HEK293T (cell line): ENCODE measurements at places on chromosomes 12 and 14.

- no peak for DNase-seq
Observed at GRCh38 chr14:80498533-80498932, 287.2 kb upstream of the DIO2 start.

GRCh38 chr12:8156416-8156815, 399 bp upstream of the ZNF705A start:
- DNase-seq, result no peak

GRCh38 chr12:2691345-2692071, 103.3 kb upstream of the FKBP4 start:
- DNase-seq, result no peak

- no peak for DNase-seq
Observed at GRCh38 chr12:115267891-115268290, 583.9 kb upstream of the TBX3 start.

DNA sequence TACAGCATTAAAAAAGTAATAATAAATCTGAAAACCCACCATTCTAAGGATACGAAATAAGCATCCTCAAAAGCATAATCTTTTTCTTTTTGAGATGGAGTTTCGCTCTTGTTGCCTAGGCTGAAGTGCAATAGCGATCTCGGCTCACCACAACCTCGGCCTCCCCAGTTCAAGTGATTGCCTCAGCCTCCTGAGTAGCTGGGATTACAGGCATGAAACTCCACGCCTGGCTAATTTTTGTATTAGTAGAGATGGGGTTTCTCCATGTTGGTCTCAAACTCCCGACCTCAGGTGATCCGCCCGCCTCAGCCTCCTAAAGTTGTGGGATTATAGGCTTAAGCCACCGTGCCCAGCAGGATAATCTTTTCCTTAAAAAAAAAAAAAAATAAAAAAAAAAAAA, 4.3 kb downstream of the CCNT1 start:
- DNase-seq, result no peak

GRCh38 chr12:54759751-54760150, 94.6 kb upstream of the MUCL1 start:
- DNase-seq, result peak; percentile 38

- DNase-seq, result no peak
Observed at GRCh38 chr14:45284802-45285201, 31.8 kb upstream of the MIS18BP1 start.

DNA sequence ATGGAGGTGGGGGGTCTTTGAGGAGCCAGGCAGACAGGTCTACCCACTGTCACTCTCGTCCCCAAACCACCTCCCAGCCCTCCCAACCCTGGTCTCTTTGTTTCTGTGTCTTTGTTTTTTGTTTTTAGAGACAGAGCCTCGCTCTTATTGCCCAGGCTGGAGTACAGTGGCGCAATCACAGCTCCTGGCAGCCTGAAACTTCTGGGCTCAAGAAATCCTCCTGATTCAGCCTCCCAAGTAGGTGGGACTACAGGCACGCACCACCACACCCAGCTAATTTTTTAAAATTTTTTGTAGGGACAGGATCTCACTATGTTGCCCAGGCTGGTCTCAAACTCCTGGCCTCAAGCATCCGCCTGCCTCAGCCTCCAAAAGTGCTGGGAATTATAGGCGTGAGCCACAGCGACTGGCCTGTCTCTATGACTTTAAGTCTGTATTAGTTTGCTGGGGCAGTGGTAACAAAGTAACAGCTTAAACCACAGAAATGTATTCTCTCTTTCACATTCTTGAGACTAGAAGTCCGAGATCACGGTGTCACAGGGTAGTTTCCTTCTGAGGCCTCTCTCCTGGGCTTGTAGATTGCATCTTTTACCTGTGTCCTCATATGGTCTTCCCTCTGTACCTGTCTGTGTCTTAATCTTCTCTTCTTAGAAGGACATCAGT, 26.1 kb downstream of the DTX1 start:
- no peak for DNase-seq

- no peak for DNase-seq
Observed at GRCh38 chr14:99211410-99211809, 60.6 kb downstream of the BCL11B start.

- DNase-seq, result no peak
Observed at GRCh38 chr14:59346796-59347510, 118.2 kb downstream of the GPR135 start.

GRCh38 chr14:33617154-33617553, 333.7 kb downstream of the EGLN3 start:
- no peak for DNase-seq

GRCh38 chr12:54005853-54006558, 2.8 kb upstream of the HOXC8 start:
- peak; percentile 77 for DNase-seq

DNA sequence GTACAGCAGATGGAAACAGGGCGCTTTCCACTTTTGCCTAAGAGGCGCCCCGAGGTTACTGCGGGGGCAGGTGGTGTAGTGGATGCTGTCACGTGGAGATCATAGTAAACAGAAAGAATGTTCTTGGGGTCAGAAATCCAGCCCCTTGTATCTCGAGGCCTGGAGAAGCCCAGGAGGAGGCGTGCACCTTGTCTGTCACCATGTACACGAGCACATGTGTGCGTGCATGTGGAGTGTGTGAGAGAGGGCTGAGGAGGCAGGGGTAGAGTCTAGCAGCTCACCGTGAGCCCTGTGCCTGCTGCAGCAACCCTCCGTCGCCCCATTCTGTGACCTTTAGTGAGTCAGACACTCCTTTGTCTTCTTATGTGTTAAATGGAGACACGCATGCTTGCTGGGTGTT, 59.0 kb downstream of the CACNA1C start:
- DNase-seq, result no peak

DNA sequence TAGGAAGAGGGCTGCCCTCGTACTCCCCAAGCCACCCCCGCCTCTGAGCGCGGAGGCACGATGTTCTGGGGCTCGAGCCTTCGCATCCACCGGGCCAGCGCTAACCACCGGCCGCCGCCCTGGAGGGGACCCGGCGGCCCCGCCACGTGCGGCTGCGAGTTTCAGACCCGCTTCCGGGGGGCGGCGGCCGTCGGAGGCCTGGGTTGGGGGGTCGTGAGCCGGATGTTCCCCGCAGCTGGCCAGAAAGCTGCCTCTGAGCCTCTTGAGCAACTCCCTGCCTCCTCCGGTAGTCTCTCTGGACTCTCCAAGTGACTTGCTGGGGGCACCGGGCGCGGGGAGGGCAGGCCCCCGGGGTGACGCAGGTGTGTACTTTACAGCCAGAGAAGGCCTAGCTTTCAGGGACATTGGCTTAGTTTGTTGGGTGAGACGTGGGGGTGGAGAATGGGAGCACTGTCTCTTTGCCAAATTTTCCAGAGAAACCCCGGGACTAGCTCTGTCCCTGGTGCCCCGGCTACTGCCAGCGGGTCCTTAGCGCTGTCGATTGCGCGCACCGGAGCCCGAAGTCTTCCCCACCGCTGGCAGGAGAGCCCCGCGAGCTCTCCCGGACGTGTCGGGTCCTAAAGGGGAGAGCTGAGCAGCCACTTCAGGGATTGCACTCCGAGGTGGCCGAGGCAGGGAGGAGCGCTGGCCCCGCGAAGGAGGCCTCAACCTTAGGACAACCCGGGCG, 15.6 kb downstream of the OTX2 start:
- no peak for DNase-seq

GRCh38 chr12:48489012-48489411, 6.7 kb downstream of the C12orf54 start:
- no peak for DNase-seq

- DNase-seq, result no peak
Observed at GRCh38 chr12:79156846-79157463, 292.4 kb downstream of the SYT1 start.

DNA sequence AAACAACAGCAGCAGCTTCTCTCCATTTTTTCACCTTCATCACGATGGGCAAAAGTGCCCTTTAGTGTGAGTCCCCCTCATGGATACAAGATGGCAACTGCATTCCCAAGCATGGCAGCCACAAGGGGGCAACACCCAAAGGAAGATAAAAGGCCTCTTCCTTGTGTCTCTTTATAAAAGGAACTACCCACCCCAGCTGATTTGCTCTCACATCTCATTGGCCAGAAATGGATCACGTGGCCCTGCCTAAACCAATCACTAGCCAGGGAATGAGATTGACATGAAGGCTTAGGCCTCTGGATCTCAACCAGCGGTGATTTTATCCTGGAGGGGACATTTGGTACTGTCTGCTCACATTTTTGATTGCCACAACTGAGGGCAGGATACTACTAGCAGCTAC, 21.9 kb upstream of the IFT81 start:
- DNase-seq, result peak; percentile 70

DNA sequence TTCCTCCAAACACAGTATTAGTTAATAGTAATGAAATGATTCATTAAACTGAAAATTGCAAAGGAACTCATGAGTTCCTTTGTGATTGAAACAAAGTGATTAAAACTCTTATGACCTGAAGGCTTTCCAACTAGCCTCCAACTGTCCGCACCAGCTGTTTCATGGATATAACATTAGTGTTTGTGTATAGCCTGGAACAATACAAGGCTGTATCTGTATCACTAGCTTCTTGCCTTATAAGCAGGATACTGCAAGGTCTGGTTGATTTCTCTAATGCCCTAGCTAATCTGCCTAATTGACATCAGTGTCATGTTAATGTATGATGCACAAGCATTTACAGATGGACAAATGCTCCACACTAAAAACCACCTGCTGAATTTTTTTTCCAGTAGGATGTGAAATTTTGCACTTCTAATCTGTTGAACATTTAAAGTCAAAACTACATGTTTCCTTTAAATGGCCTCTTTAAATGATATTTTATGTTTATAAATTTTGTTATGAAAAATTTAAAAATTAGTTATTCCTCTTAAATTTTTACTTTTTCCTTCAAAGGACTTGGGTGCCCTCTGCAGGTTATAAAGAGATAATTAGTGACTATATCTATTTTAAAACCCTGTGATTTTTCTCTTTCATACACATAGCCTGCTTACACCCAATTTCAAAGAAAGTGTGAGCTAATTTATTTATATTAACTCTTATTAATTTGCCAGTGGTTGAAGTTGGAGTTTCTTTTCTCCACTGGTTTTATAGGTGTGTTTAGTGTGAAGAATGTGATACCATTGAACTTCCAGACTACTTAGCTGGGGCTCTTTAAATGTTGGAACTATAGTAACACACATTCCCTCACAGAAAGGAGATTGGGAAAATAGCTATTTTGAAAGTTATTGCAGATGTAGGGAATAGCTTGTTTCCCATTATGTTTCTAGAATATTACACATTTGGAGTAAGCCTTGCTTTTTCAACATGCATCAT, 25.4 kb downstream of the AP5M1 start:
- DNase-seq, result no peak

DNA sequence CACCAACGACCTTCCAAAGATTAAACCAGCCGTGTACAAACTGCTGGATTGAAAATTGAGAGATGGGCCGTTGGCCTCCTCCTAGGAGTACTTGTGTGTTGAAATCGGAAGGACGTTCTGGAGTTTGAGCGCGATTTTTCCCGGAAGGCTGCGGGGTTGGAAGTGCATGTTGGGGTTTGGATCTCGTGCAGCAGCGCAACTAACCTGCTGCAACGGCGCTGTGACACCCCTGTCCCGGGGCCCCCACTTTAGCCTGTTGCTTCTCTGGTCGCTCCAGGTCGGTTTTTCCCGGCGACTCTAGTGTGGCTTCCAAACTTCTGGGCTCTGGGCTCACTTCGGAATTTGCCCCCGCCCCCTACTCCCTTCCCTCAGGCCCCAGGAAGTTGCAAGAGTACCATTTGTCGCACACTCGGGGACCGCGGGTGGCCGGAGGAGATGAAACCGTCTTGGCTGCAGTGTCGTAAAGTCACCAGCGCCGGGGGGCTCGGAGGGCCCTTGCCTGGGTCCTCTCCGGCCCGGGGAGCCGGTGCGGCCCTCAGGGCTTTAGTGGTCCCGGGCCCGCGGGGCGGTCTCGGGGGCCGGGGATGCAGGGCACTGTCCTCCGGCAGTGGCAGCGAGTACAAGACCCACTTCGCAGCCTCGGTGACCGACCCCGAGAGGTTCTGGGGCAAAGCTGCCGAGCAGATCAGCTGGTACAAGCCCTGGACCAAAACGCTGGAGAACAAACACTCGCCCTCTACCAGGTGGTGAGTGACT, at the start of gene ACSS3:
Gene ACSS3 (plus strand): TSS at position 394 of the 756 bp plus-strand sequence. CDS start 42 bp downstream, at position 436.
- DNase-seq, result peak; percentile 43

GRCh38 chr14:105046891-105047282, 18.3 kb downstream of the GPR132 start:
- DNase-seq, result no peak

DNA sequence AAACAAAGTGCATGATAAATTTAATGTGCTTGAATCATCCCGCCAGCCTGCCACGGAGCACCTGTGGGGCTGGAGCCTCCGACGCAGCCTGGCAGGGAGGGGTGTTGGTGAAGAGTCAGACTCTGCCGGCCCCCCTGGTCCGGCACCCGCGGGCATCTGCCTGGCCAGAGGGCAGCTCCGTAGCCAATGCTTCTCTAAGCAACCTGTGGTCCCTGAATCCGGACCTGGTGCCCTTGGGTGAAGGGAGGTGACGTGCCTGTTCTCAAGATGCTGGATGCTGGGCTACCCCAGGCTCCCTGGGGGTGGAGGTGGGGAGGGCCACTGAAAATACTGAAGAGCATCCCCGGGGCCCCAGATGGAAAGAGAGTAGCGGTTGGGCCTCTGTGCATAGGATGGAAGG, 158.6 kb upstream of the C14orf180 start:
- DNase-seq, result no peak

- no peak for DNase-seq
Observed at GRCh38 chr12:96883571-96883970, 23.5 kb upstream of the NEDD1 start.

- no peak for DNase-seq
Observed at GRCh38 chr12:96170328-96170727, 23.8 kb upstream of the ELK3 start.

DNA sequence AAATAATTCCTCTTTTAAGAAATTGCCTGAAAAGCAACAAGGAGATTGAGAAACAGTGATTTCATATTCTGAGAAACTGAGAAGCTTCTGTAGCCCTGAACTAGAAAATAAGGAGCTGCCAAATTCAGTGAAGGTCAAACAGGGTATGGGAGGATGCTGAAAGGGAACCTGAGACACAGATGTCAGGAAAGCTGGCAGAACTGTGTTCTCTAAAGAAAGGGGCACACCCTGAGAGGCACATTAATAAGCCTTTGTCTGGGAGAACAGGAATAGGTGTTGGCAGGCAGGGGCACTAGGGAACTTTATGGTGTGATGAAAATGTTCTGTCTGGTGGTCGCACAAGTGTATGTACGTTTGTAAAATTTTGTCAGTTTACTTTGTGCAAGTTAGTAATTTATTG, 29.6 kb downstream of the VRK1 start:
- no peak for DNase-seq

- no peak for DNase-seq
Observed at GRCh38 chr12:93215290-93215678, 162.4 kb upstream of the NUDT4 start.

DNA sequence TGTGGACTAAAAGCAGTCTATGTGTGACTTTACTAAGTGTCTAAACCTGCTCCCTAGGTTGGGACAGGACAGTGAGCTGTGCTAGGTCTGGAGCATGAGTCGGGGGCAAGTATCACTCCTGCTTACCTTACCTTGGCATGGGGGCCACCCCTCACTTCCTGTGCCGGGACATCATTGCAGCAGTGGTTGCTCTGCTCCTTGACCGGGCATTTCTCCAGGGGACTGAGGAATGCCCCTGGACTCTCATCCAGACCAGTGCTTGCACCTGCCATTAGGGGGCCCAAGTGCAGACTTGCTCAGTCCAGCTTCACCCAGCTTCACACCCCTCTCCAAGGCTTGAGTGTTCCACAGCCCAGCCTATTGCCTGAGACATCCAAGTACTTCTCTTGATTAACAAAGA, 84.7 kb upstream of the NELL2 start:
- peak; percentile 33 for DNase-seq
